NCI-H1105 treated with DMSO at 0.1 percent for 48 hours (cell line): ENCODE measurements at places on chromosomes 4 and X.
A peak's percentile ranks its signal among the peaks of the same experiment; 100 is the strongest.

DNA sequence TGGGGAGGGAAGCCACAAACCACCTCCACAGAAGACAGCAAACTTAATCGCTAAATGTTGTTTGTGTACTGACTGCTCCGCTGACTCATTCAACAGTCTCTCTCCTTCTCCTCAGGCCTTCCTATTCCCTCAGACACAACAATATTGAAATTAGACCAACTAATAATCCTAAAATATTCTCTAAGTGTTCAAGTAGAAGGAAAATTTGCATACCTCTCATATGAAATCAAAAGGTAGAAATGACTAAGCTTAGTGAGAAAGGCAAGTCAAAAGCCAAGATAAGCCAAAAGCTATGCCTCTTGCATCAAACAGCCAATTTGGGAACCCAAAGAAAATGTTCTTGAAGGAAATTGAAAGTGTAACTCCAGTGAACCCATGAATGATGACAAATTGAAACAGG lies 75.7 kb upstream of the ARHGAP24 start:
- no peak for DNase-seq

DNA sequence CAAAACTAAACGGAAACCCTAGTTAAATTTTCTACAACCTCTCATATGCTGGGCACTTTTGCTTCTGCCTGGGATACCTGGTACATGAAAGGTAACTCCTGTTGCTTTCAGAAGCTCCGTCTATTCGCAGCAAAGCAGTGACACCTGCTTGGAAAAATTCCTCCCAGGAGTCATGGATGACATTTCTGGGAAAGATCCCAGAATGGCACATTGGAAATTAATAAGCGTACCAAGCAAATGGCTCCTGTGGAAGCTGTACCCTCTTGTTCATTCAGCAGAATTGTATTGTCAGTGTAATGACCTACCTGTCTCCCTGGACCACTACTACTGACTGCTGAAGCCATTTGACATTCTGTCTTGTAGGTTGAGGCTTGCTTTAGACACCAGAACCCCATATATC lies 349.7 kb upstream of the NOCT start:
- no peak for DNase-seq

- no peak for DNase-seq
These were observed 53.6 kb downstream of the LAS1L start for GRCh38 chrX:65480960-65481359.

DNA sequence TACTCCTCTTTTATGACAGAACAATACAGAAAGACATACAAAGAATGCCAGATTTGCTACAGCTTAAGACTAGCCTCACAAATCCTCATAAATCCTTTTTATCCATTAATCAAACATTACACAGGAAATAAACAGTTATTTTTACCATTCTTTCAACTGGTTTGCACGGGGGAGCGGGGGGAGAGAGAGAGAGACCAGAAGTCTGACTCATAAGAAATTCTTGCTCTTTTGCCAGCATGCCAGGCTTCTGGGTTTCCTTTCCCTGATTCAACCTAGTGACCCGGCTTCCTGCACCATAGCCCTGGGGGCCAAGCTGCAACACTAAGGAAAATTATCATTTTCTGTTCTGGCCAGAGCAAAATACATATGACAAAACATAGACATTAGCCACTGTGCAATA lies 6.8 kb upstream of the RRAGB start:
- DNase-seq, result no peak

DNA sequence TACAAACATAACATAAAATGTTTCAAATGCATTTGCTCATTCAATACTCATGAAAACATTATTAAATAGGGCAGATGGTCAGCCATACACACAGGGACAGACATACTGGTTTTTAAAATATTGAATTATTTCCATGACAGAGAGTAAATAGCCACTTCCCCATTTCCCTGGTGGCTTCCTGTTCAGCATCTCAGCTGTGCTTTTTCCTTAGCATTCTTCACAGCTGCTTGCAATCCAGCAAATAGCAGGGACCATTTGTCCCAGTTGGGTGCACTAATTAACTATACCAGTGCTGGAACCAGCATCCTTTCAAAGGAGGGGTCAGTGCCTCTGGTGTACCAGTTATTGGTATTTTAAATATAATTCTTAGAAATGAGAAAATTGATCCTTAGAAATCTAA lies 964.7 kb downstream of the RAB28 start:
- DNase-seq, result no peak

DNA sequence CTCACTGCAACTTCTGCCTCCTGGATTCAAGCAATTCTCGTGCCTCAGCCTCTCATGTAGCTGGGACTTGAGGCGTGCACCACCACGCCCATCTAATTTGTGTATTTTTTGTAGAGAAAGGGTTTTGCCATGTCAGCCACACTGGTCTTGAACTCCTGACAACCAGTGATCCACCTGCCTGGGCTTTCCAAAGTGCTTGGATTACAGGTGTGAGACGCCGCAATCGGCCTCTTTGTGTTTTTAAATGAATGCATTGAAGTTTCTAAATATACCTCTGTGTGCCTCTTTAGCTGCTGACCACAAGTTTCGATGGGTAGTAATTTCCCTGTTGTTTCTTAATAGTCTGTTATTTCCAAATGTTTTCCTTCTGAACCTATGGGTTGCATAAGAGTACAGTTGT lies 765.3 kb upstream of the GRIA3 start:
- DNase-seq, result no peak

DNA sequence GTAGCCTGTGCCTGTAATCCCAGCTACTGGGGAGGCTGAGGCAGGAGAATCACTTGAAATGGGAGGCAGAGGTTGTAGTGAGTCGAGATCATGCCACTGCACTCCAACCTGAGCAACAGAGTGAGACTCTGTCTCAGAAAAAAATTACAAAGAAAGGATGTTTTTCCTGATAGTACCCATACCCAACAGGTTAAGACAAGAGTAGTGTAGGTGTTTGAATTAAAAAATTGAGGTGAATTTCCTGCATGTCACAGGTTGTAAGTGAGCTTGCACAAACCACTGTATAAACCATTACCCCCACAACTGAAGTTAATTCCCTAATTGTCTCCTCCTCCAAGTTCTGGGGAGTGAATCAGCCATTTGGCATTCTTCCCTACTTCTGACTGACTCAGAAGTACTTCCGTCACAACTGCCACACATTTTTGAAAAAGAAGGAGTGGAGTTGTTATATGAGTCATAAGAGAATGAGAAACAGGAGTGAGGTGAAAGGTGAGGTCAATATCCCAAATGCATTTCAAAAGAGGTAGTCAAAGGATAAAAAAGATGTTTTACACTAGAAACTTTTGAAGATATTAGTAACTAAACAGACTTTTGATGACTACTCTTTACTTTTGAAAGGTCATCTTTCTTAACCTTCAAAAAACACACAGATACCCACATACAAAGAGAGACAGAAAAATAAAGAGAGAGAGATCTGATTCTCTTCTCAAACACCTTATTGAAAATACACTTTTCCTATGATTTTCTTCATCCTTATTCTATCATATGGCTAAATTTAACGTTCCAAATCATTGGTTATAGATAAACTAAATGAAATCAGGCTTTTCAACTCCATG lies 134.5 kb downstream of the BTC start:
- no peak for DNase-seq

GRCh38 chrX:21132686-21133393 lies 241.4 kb upstream of the CNKSR2 start:
- no peak for DNase-seq

GRCh38 chr4:165355900-165356300 lies 22.9 kb upstream of the CPE start:
- DNase-seq, result peak; percentile 68

DNA sequence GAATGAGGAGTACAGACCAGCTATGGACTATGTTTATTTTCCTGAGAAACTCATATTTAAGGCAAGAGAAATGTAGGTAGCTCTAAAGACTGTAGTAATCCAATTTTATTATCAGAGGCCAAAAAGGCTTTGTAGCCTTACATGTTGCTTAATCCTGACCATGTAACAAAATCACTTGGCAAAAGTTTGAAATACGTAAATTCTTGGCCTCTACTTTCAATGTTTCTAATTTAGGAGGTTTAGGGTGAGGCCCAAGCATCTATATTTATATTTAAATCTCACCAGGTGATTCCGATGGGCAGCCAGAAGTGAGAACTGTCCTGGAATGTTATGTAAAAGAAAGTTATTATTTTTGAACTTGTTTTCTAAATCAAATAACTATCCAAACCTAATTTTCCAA lies 289.7 kb downstream of the IL1RAPL1 start:
- DNase-seq, result no peak

DNA sequence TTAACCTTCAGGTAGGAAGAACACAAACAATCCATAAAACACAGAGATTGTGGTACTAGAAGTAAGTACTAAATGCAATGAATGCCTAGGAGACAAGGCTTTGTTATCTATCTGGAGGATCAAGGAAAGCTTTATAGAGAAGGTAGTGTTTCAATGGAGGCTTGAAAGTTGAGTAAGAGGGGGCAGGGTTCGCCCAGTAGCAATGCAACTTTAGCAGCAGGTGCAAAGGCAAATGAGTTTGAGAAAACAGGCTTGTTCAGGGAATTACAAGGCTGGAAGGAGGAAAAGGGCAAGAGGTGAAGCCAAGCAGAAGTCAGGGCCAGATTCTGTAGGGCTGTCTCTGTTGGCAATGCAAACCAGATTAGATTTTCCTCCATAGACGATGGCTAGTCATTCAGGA lies 35.5 kb upstream of the AMELX start:
- DNase-seq, result no peak

DNA sequence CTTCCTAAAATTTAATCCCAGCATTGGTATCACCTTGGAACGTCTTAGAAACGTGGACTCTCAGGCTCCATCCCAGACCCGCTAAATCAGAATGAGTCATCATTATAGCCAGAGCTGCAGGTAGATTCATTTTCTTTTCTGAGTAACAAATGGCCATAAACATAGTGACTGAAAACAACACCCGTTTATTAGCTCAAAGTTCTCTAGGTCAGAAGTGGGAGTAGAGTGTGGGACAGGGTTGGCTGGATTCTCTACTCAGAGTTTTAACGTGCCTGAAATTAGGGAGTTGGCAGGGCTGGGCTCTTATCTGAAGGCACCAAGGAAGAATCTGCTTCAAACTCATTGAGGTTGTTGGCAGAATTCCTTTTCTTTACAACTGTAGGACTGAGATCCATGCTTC lies 101.8 kb upstream of the C1QTNF7 start:
- DNase-seq, result no peak

DNA sequence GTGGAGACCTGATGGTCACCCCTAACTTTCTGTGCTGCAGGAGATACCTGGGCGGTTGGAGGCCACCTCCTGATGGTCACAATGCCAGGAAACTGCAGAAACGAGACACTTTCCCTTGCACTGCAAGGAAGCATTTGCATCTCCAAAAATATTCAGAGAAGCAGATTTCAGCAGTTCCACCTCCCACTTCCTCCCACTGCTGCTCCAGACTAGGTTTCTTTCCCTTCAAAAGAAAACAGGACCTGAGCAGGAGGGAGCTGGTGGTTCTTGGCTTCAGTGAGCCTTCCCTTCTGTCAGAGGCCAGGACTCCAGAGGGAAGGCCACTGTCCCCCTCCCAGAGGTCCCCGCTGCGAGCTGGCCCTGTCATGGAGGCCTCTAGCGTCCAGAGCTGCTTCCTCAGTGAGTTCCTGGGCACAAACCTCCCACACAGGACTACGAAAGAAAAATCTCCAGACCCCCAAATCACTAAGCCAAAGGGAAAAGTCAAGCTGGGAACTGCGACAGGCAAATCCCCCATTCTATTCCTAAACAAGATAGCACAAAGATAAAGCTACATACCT lies 35.9 kb downstream of the GPM6B start:
- DNase-seq, result no peak

DNA sequence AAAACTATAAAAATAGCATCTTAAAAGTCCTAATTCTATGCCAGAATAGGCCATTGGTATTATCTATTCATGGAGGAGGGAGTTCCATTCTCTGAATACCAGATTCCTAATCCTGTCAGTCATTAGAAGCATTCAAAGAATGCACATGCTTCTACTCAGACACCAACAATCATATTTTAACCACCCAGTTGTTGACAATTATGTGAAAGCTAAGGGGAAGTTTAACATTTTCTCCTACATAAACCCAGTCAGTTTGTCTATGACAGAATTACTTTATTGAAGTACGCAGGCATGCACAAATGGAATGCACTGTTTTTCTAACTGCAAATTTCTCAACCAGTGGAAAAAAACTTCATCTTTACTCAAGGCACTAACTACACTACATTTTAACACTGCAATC lies 69.6 kb upstream of the MTNR1A start:
- DNase-seq, result no peak

- DNase-seq, result peak; percentile 79
These were observed at the start of gene WNK3 for GRCh38 chrX:54357414-54358377. TSS of gene WNK3 (minus strand) at chrX:54358046.

GRCh38 chr4:74503580-74503979 lies 58.6 kb downstream of the AREG start:
- DNase-seq, result no peak

GRCh38 chr4:173159791-173160190 lies 8.8 kb upstream of the GALNT7 start:
- no peak for DNase-seq

DNA sequence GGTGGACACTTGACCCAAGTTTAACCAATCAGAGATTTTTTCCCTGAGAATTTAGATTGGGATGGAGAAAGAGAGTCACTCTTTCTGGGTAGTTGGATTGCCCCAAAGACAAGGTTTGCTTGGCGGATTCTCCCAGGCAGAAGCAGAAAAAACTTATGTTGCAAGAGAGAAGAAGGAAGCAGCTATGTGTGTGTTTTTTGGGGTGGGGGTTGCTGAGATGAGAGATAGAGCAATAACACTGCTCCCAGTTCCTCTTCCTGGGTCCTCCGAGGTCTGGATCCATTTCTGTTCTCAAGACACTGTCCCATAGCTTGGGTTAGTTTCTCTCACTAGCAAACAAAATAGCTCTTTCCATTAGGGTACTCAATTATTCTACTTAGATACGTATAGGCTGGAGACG lies 222.1 kb downstream of the STIM2 start:
- DNase-seq, result no peak

GRCh38 chr4:31020363-31020762 lies 300.2 kb downstream of the PCDH7 start:
- no peak for DNase-seq

DNA sequence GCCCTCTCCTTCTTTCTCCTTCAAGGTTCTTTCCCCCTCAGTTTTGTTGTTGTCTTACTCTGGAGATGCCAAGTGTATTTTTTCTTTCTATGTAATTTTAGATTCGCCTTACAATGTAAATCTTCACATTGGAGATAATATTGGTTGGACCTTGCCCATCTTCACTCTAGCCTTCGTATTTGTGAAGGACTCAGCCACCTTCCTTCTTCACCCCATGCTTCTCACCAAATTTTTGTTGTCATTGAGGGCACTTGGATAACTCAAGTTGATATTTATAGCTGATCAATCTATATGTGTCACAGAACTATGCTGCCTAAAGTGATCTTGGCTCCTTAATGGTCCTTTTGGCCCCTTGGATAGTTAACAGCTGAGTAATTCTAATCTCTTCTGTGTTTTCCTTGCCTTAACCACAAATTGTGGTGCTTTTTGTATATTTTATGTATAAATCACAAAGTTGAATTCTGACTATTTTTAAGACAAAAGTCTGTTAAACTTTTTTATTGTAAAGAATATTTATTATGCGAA lies 6.5 kb downstream of the SPRY1 start:
- no peak for DNase-seq

GRCh38 chrX:138026211-138026610 lies 460.3 kb downstream of the ZIC3 start:
- peak; percentile 47 for DNase-seq
